ENCODE measurements at places on chromosomes 16 and 17.
A peak's percentile ranks its signal among the peaks of the same experiment; 100 is the strongest.

GRCh38 chr16:46918905-46919792 is 35.0 kb downstream of the GPT2 start:
- DNase-seq, result peak; percentile 13

DNA sequence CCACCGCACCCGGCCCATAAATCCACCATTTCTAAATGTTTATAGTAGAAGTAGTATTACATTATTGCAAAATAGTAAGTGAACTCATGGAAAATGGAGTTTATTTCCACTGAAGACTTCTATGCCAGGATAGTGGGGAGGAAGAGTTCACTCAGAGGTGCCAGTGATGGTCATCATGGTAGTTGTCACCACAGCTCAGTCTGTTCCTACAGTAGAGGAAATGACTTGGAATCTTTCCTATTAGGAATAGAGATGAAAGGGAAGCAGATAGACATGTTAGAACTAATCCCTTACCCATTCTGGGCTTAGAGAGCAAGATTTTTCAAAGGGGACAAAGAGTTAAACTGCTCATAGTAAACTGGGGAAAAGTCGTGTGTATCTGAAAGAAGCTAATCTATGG is 20.1 kb downstream of the MRPL45 start:
- no peak for DNase-seq

DNA sequence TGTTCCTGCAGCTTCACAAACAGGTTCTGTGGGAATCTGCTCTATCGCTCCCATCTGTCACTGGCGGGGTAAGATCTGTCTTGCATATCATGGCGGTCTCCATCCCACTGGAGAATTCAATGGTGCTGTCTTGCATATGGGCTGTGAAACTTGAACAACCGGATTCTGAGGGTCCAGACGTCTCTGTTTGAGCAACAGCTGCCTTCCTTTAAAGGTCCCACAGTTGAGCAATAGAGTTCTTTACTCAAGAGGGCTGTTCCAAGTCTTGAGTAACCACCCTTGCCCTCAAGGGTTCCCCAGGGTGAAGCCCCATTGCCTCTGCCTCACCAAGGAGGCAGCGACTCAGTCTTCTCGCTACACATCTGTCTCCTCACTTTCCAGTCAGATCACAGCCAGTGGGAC is 50.8 kb downstream of the ZFHX3 start:
- DNase-seq, result peak; percentile 29

DNA sequence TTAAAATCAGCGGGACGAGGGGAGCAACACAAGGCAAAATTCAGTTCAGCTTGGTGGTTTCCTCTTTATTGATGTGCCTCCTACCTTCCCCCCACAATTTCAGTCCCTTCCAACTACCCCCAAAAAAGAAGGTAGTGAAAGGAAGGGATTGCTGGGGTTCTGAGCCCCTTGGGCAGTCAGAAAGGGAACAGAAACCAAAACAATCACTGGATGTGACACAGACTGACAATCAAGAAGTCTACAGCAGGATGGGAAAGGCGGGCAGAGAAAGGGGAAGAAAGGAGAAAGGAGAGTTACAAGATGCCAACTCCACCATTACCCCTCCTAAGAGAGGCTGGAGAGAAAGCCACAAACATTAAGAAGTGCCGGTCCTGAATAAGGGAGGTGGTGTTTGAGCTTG is 1.1 kb upstream of the PHF23 start:
- no peak for DNase-seq

DNA sequence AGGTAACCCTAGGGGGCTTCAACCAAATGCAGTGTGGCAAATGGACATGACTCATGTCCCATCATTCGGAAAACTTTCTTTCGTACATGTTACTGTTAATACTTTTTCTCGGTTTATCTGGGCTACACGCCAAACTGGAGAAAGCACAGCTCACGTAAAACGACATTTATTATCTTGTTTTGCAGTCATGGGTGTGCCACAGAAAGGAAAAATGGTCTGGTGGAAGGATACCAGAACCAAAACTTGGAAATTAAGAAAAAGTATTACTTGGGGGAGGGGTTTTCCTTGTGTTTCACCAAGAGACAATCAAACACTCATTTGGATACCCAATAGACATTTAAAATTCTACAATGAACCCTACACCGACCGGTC is 23.6 kb downstream of the ALOX15B start:
- DNase-seq, result no peak

DNA sequence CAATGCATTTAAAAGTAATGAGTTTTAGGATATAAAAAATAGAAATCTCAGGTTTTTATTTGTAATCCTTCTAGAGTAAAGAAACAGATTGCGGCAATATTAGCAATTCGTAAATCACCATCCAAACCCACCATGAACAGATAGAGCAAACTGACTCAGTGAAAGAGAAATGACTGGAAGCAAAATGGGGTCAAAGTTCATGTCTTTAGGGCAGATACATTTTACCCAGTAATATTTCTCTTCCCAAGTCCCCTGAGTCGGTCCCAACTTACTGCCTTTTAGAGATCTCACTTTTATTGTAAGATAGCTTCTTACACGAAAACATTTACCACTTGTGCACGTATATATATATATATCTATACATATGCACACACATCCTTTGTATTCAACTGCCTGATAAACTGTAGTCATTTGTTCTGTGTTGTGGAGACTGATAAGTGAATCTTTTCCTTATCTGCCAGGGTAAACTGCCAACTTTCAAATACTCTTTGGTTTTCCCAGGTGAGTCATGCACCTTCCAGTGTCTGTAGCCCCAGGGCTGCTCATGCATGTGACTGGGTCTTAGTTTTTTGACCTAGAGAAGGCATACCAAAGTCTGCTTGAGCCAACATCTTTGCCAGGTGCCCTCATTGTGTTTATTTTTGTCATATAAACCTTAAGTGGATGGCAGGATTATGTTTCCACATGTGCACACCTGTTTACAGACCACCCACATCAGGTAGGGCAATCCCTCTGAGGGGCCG is 7.8 kb upstream of the IRF8 start:
- DNase-seq, result no peak

DNA sequence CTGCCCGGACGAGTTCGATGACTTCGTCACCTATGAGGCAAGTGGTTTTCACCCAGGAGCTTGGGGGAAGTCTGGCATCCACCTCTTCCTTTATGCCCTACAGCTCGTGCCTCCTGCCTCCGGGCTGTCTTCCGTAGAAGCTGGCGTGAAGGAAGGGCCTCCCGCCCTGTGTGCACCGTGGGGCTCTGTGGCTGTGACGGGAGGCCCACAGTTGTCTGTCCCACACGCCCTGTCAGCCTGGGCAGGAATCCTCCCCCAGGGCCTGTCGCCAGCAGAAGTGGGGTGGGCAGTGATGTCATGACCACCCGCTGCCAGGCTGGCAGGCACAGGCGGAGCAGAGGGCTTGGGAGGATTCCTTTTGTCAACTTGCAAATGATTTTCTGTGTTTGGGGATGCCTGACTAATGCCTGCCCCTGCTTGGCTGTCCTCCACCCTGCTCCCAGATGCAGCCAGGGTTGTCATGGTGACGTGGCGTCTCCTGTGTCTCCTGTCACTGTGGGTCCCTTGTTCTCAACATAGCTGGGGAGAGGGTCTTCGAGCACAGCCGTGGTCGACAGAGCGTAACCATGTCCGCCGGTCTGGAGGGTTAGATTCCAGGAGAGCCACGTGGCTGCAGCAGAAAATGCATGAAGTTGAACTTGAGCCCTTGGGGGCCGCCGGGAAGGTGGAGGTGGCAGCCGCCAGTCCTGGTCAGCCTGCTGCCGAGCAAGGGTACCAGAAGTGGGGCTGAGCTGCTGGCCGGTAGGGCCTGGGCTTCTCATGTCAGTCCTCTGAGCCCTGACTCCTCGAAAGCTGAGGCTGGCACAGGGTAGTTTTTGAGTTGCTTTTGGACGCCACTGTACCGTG is 46.1 kb downstream of the RAB11FIP3 start:
- no peak for DNase-seq

DNA sequence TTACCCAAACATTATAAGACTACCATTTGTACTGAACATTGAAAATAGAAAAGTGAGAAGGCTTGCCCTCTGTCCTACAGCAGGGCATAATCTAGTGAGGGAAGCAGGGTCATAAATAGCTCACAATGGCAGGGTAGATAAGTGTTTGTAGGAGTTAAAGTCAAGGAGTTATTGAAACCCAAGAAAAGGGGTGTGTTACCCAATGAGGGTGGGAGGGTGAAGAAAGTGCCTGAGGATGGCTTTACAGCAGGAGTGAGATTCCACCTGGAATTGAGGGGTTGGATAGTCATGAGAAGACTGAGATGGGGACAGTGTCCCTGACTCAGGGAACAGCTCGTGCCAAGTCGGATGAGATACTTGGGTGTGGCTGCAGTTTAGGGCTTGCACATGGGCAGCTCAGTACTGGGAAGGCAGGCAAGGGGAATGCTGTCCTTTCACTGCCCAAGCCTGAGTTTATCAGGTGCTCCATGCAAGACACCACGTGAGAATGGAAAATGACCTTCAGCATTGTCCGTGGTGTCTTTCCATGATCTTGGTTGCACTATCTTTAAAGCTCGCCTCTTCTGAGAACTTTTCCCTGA is 393.2 kb upstream of the MAF start:
- no peak for DNase-seq

- DNase-seq, result no peak
These were observed 2.0 kb upstream of the TMEM11 start for GRCh38 chr17:21215935-21216334.

GRCh38 chr16:51402298-51402697 is 251.2 kb upstream of the SALL1 start:
- no peak for DNase-seq

GRCh38 chr17:1030684-1031532 is 34.0 kb downstream of the TIMM22 start:
- DNase-seq, result no peak

- DNase-seq, result no peak
These were observed 369.1 kb upstream of the XYLT1 start for GRCh38 chr16:17839907-17840306.

DNA sequence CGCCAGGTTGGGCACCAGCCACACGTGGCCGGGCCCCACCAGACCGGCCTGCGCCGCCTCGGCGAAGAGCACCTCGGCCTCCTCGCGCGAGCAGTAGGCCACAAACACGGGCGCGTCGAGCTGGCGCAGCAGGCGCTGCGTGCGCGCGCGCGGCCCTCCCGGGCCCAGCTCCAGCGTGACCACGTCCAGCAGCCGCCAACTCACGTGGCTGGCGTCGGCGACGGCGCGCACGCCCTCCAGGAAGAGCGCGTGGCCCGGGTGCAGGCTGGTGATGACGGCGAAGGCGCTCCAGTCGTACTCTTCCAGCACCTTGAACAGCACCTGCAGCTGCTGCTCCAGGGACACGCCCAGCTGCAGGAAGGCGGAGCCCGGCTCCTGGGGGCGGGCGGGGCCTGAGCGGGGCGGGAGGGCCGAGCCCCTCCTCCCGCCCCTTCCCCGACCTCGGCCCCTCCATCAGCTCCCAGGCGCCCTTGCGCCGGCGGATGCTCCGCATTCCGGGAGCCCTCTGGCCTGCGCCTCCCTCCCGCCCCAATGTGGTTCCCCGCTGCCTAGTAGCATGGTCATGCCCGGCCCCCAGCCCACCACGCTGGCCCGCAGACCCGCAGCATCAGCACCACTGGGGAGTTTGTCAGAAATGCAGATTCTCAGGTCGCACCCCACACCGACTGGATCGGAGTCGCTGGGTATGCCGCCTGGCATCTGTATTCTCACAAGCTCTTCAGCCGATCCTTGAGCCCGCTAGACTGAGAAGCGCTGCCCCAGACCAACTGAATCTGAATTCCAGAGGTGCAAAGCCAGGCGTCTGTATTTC is 7.2 kb downstream of the GRIN2C start:
- DNase-seq, result peak; percentile 68

GRCh38 chr17:46771561-46772474 is 46.7 kb downstream of the WNT3 start:
- no peak for DNase-seq

- DNase-seq, result no peak
These were observed 5.2 kb downstream of the ODAD4 start for GRCh38 chr17:41935641-41936040.

DNA sequence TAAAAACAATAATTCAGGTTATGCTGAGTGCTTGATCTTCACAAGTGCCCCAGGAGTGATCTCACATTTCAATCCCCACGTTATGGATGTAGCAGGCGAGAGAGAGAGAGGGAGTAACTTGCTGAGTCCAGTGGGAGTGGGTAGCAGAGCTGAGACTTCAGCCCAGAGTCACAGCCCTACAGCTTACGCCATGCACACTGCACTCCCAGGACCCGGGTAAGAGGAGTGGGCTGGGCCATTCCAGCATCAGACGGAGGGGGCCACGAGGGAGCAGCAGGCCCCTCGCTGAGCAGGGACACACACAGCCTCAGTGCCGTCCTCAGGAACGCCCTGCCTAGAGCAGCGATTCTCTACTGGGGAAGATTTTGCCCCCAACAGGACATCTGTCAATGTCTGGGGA is 9.8 kb upstream of the KIF19 start:
- no peak for DNase-seq

GRCh38 chr16:72935896-72936295 is 112.0 kb downstream of the ZFHX3 start:
- DNase-seq, result no peak

DNA sequence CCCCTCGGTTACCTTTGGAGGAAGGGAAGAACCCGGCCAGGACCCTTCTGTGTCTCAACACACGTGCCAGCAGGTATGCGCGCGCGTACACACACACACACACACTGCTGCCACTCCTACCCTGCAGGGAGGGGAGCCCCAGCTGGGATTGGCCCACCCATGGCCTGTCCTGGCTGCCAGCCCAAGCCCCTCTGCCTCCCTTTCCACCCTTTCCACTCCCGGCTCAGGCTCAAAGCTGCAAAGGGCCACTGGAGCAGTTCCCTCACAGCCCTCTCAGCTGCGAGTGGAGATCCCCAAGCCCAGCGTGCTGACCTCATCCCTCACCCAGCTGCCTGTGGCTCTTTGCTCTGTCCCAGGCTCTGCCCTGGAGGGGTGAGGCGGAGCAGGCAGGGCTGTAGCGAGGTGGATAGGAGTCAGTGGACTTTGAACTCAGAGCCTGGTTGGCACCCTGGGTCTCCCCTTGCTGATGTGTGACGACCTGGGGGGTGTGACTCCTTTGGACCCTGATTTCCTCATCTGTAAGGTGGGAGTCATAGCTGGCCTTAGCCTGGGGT is 14.5 kb downstream of the KIF19 start:
- DNase-seq, result no peak

DNA sequence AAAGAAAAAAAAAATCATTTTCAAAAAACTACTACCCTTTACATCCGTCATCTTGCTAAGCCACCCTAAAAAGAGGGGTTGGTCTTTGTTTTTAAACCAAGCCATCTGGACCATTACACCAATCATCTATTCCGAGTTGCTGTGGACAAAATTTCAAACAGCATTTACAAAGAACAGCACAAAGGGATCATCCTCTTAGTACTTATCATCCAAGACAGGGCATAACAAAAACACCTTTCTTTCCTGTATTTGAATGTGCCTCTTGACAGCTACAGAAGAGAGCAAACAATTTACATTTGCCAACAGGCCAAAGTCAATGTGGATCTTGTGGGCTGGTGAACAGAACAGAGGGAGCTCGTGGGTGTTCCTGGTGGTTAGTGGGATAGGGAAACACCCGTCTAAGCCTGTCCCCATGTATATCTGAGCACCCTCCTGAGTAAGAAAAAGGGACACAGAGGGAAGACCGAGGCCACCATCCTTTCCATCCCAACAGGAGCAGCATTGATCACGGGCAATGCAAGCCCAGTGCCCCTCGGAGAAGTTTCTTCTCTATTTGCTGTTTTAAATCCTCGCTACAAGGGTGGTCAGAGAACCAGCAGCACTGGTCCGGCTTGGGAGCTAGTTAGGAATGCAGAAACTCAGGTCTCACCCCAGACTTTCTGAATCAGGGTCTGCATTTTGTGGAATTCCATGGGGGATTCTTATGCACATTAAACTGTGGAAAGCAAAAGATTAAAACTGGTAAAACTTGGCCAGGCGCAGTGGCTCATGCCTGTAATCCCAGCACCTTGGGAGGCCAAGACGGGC is 1.9 kb downstream of the SLC39A11 start:
- no peak for DNase-seq

Data from CD4-positive, alpha-beta T cell treated with Interleukin-1 beta for 1 hour (primary cell).